ENCODE measurements at places on chromosomes 2 and 18.
A peak's percentile ranks its signal among the peaks of the same experiment; 100 is the strongest.

DNA sequence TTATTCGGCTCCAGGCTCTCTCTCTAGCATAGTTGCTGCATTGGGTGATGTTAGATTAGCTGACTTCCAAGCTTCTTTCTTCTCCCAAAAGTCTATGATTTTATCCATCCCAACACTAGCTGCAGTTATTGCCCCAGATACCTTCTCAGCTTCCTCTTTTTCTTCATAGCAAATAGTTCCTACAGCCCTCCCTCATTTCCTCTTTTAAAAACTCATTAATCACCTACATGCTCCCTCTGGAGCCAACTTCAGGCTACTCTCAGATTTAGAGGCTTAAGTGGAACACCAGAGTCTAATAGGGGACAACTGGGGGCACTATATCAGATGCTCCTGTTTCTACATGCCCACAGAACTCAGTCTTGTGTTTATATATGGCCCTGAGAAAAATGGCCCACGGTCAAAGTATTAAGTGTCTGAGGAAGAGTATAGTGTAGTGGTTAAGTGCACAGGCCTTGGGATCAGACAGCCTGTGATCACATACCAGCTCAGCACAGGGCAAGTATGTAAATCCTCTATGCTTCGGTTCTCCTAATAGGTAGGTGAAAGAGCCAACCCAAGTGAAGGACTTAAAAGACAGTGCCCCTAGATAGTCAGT lies 241.9 kb upstream of the SLC14A2 start:
- DNase-seq = peak; percentile 39

DNA sequence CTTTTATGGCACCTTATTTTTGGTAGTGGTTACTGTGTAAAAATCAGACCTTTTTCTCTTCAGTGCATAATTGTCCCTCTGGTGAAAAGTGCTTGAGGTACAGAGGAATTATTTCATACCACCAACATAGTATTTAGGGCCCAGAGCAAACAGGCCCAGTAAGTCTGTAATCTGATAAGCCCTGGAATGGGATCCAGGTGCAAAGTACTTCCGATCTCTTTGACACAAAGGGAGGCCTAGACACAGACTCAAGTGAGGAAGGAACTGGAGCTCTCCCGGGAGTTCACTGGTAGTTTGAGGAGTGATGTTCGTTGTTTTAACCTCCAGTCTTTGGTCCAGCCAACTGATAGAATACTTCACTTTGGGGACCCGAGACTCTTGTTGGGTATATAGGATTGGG lies 57.4 kb downstream of the RAB31 start:
- no peak for DNase-seq

- no peak for DNase-seq
Measured at GRCh38 chr2:128670066-128670465, 351.4 kb upstream of the HS6ST1 start.

DNA sequence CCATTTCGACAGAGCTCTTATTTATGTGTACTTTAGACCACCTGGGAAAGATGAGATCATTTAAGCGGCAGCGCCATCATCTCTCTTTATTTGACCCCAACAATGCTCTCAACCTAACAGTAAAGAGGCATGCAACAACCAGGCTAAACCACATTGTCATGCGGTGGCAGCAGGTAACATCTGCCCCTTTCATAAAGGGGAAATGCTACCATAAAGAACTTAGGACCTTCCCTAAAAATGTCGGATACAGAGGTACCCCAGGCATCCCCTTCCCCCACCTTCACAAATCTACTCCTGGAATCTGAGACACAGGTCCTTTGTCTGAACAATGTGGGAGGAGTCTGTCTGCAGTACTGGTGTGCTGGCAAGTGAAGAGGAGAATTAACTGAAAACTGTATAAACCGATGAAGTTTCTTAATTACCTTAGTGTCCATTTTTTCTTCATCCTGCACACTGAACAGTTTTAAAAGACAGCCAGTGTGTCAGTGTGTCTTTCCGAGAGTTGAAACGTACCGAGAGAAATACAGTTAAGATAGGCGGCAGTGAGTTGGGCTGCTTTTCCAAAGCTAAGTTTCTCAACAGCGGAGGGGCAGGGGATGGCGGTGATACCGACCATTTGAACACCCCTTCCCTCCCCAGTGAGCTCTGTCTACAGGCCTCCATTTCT lies 1.9 kb downstream of the MEX3C start:
- peak; percentile 8 for DNase-seq

- no peak for DNase-seq
Measured at GRCh38 chr2:75200140-75201096, 1.1 kb upstream of the TACR1 start.

DNA sequence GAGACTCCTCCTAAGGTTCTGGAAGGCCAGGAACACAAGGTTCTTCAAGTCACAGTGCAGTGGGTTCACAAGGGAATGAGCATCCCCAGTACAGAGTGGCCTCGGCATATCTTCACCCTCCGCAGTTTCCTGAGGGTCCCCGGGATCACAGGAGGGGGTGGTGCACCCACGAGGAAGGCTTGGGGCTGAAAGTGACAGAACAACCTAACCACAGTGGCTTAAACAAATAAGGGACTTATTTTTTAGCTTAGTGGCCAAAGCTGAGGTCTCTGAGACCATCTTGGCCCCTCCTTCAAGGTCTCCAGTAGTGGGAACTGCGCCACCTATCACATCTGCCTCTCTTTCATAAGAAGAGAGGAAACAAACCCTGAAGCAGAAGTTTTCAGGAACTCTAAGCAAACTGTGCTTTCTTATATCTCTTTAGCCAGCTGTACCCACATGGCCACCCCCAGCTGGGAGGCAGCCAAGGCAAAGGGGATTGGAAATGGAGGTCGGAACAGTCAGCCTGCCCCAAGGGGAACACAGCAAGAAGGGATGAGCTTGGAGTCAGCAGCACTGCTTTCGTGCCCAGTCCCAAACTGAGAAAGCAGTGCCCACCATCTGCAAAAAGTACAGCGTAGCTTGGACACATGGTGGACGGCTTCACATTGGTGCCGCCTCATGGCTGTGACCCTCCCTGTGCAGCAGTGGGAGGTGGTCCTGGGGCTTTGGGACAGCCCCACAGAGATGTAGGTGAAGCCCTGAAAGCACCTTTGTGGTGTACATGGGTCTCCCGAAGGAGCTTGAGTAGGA lies 260.0 kb upstream of the ID2 start:
- DNase-seq = peak; percentile 31

Data from suppressor macrophage (primary cell).